ENCODE measurements at places on chromosomes 2 and 18.

GRCh38 chr2:241619597-241620418, 17.1 kb downstream of the THAP4 start:
- no peak for DNase-seq

DNA sequence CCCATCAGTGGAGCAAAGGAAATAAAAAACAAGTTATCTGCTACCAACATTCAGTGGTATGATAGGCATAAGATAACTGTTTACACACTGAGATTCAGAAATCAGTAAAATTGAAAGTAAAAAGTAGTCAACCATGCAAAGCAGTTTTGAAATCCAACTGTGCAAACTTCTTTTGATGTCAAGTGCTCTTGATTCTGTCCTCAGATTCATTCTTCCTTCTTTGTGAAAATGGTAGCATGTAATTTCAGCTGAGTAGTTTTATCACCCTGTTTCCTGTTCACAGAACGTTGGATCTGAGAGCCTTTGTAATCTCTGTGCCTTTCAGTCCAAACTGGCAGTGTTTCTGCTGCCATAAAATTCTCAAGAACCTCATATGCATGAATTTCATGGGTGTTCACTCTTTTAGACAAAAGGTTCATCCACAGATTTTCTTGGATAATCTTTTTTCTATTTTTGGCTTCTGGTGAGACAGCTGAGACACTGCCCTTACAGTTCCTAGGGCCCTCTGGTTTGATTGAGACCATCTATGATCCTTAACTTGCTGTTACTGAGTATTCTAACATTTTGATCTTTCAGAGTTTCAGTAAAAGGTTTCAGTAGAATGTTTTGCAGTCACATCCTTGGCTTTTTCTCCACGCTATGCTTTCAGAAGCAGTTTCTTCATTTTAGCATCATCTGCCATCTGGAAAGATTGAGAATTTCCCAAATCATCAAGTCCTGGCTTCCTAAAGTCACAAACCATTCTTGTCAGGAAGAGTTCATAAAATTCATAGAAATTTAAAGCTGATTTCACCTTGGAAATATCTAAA, 272.3 kb upstream of the EPHA4 start:
- no peak for DNase-seq

DNA sequence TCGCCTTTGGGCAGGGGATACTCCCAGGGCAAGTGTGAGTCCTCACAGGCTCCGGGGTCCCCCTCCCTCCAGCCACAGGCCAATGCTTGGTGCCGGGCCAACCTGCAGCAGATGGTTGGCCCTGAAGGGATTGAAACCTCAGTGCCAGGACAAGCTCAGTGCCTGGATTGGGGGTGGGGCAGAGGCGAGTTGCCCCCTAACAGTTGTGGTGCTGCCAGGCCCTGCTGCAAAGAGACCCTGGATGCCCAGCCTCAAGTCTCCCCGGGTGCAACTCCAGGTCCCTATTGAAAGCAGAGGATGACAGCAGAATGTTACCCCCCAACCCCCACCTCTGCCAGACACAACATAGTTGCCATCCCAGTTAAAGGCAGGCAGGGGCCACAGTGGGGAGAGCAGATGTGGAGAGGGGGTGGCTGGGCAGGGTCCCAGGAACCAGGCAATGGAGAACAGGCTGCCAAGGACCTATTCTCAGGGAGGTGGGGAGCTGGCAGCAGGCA, 9.5 kb upstream of the RNF103 start:
- no peak for DNase-seq

DNA sequence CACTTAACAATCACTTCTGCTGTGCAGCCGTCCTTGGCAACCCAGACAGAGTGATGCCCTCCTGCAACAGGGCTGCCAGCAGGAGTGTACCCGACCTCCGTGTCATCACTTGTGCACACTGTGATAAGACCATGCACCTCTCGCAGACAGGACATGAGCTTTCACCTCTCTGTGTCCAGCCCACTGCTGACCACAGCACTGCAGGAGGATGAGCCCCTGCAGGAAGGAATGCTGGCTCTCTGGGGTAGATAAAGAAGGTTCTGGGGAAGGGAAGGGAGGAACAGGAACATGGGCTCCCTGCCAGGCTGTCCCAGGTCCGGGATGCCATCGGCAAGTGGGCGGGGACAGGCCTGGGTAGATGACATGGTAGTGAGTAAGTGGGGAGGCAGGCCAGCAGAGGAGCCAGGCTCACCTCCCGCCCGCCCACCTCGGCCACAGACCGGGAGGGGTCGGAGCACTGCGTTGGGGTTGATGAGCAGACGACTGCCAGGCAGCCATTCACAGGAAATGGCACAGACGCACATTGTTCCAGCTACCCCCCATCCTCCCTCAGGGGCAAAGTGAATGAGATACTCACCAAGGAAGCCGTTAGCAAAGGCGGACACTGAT, 18.6 kb upstream of the COL6A3 start:
- DNase-seq, result no peak

DNA sequence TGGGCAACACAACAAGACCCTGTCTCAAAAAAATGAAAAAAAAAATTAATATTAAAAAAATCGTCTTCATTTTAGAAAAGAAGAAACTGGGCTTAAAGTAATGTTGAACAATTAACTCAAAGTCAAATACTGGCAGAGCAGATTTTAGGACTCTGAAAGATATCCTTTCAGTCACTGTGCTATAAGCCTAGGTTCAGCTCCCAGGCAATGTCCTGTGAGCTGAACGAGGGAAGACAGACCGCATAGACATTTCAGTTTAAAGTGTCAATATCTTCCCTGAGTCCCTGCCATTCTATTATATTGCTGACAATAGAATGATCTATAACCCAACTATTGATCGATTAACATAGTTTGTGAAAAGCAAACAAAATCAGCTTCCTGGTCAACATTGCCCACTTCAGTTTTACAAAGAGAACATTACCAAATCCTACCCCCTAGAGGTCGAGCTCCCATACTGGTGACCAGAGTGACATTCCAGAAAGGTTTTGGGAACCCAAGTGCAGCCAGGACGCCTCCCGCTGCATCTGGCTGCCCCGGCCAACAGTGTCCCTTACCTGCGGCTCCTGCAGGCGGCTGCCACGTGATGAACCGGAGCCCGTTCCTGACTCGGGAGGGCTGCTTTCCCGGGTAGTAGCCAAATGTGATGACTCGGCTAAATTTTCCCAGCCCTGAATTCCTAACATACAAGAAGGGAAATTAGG, 639 bp downstream of the MRO start:
- peak; percentile 39 for DNase-seq

- DNase-seq, result no peak
Measured at GRCh38 chr2:158835431-158835830, 40.3 kb downstream of the DAPL1 start.

- no peak for DNase-seq
Measured at GRCh38 chr2:220646424-220646823, 925.7 kb downstream of the EPHA4 start.

DNA sequence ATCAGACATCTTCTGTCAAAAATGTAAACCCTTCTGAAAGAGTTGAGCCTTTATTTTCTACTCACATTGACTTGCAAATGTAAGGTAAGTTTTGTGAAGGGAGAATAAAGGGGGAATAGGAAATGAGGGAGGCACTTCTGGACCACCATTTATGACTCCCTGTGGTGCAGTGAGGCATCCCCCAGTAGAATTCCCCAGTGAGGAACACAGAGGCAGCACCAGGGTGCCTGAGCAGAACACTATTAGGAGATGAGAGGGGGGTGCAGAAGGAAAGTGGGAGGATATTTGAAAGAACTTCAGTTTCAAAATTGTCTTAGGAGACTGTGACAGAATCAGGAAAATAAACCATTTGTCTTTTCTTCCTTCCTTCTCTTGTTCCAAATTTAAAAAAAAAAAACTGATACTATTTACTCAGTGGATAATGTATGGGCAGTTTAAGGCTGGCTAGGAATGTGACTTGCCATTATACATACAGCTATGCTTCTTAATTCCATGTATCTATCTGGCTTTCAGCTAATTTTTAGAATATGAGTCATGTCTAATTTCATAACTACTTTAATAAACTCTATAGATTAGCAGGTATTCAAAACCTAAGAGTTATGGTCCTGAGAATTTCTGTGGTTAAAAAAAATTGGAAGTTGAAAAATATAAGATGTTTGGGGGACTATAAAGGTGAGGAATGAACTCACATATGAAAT, 478.1 kb upstream of the CHAC2 start:
- no peak for DNase-seq

DNA sequence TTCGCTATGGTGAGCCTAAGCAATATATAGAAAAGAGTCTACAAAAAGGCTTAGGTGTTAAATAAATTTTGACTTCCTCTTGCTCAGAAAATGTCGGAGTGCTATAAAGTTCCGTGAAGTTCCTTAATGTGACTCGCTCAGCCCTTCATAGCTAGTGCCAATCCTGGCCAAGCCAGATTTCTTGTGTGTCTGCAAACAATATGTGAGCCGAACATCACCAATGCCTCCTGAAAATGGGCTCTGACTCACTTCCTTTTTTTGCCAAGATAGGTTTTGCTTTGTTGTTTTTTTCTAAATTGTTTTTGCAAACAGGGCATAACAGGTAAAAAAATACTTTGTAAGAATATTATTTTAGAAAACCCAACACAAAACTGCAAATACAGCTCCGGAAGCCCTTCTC, 26.1 kb downstream of the CDC42EP3 start:
- DNase-seq, result no peak

DNA sequence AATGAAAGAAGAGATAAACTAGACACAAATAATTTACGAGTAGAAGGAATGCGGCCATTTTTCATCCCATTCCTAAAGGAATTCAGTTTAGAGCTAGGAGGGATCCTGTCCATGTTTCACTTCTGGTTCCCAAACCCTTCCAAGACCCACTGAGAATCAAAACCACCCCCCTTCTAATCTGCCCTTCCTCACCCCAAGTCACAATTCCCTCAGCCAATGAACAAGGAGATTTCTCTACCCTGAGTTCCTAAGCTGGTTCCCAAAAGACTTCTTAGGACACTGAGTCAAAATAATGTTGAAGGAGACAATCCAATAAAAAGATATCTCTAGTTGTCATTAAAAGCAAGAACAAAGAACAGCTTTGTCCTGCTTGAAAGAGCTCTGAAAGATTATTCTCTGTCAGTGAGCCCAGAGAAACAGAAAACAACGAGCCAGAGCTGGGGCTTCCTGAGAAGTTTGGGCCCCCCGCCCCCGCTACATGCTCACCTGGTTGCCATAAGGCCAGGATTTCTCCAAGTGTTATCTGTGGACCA, 45.7 kb downstream of the STK39 start:
- no peak for DNase-seq

DNA sequence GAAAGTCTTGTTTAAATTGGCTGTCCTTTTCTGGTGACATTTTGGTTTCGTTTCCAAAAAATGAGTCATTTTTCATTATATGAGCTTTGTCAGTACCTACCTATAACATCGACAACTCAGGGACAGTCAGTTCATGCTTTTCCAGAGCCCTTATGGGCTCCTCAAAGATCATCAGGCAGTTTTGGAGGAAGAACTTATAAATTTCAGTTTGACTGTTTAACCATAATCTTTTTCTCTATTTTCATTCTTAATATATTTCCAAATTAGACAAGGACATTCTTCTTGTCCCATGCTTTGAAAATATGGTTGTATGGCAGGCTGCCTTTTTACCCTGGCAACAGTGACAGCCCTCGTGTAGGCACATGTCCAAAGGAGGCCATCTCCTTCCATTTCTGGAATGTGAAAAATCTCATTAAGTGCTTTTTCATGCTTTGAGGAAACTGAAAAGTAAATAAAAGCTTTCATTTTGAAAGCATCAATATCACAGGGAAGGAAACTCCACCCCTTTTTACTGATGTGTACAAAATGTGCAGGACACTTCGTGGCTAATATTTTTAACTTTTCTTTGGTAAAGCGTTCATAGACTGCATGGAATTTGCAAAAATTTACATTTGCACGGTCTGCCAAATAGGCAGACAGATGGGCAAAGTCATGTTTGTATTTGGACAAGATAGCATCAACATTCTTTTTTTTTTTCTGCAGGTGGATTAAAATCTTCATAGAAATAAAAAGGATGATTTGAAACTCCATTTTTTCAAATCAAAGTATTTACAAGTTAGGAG, 7.2 kb upstream of the PROC start:
- DNase-seq, result no peak

- DNase-seq, result no peak
Measured at GRCh38 chr2:23213196-23213595, 171.8 kb upstream of the KLHL29 start.

- no peak for DNase-seq
Measured at GRCh38 chr2:69848186-69848790, 18.8 kb downstream of the GMCL1 start.

GRCh38 chr2:159873258-159873657, 75.2 kb upstream of the CD302 start:
- no peak for DNase-seq

DNA sequence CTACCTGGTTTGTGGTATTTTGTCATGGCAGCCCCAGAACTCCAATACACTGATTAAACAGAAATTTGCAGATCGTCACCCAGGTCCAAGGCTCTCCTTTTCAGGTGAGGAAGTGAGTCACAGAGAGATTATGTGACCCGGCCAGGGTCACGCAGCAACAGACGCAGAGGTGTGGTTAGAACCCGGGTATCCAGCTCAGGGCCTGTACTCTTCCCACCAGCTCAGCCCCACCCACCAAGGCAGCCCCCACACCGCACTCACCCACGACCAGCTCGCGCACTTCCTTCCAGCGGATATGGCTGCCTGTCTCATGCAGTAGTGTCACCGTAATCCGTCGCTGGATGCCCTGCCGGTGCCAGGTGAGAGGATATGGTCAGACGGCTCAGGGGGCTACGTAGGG, 48.1 kb downstream of the AQP12A start:
- DNase-seq, result no peak

- no peak for DNase-seq
Measured at GRCh38 chr2:85413592-85414420, 3.6 kb upstream of the CAPG start.

DNA sequence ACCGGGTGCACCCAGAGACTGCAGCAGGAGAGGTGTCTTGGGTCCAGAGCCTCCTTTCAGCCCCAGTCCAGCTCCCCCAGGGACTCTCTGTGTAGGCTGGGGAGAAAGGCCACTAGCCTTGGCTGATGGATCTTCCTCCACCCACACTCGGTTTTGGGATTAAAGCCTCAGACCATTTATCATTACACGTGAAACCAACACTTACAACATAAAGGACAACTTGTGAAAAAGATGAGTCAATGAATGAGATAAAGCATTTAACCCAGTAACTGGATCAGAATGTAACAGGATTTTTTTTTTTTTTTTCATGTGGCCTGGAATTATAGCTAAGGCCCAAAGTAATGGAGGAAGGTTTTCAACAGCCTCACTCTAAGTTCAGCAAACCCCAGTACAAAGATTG, 32.1 kb downstream of the NAT8 start:
- no peak for DNase-seq

DNA sequence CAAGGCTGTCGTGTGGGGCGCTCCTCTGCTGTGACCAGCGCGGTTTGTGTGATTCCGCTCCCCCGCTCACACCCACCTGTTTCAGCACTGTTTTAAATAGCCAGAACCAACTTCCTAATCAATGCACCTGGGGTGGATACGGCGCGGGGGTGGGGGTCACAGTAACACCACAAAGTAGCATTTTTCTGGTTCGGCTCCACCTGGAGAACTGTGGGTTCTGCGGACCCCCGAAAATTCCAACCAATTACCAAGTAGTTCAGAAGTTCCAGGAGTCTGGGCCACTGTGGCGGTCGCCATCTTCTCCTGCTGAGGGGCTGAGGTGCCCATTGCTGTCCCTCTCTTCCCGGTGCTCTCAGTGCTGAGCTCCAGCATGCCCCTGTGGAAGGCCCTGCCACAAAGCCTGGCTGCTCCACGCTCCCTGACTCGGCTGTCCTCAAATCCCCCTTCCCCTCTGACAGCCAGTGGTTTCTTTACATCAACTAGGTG, 79.4 kb downstream of the GFPT1 start:
- no peak for DNase-seq
